ENCODE measurements at places on chromosomes 7 and 10.
A peak's percentile ranks its signal among the peaks of the same experiment; 100 is the strongest.

GRCh38 chr7:104018425-104018824 lies 29.0 kb upstream of the RELN start:
- no peak for DNase-seq

DNA sequence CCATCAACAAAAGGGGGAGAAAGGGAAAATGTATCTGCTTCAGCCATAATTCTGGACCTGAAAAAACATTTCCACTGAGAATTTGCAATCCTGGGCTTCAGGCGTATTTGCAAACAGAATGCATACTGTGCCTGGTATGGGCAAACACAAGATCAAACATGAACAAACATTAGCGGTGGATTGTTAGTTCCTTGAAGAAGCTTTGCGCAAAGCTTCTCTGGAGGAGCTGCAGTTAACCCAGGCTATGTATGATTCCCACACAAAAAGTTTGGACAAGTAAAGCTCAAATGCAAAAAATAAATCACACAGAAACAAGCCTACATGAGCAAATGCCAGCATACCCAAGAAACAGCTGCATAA lies 20.4 kb upstream of the HILPDA start:
- no peak for DNase-seq

GRCh38 chr7:27567266-27567665 lies 95.4 kb downstream of the HIBADH start:
- no peak for DNase-seq

DNA sequence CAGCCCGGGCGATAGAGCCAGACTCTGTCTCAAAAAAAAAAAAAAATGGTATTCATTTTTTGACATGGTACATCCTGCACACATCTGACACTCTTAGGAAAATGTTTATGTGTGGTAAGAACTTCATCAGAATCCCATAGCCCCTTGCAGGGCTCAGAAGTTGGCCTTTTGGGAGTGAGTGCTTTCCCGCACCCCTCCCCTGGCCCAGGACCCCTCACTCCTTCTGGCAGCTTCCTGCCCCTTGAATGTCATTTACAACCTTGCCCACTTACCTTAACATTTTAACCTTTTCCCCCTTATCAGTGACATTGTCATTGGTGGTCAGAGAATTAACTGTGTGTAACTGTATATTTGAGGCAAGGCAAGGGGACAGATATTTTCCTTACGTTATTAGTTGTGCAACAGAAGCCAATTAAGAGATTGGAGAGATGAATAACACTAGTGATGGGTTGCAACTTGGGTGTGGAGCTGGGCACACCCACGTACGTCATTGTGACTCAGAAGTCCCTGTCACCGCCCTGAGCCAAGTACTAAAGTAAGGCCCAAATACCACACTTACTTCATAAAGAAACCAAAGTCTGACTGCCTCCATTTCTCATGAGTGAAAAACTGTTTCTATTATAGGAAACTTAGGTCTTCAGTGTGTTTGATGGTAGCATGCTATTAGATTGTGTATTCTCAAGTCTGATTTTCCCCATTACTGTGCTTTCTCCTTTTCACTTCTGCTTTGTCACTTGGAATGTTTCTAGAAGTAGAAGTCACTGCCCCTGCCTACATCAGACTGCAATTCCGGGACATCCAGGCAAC lies 31.6 kb downstream of the OGDH start:
- peak; percentile 86 for DNase-seq

DNA sequence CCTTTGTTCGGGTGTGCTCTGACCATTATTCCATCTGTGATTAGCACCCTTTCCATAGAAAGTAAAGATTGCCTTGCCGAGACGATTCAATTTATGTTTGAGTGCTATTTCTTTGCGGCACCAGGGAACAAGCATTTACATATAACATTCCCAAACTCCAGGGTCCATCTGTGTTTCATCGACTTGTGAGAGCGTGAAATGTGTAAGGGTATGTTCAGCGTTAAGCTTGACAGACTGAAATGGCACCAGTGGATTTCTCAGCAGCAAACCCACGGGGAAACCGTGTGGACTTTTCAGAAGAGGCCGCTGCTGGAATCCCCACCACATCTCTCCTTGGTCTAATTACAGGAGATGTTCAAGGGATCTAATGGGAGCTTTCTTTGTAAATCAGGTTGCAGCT lies 270.5 kb downstream of the TCERG1L start:
- no peak for DNase-seq

GRCh38 chr10:112279433-112279832 lies 3.8 kb upstream of the TECTB start:
- peak; percentile 20 for DNase-seq

DNA sequence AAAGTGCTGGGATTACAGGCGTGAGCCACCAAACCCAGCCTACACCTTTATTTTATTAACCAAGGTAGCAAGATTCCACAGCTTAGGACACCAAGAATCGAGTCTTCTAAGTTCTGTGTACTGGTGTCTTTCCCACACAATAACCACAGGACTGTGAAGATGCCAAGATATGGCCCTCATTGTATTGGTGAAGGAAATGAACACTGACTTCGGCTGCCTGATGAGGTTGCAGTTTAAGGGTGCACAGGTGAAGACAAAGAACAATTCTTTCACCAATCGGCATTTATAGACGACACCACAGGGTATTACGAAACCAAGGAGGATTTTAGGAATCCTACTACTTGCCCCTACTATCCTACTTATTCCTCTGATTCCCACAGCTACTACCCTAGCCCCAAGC lies 47.5 kb upstream of the SVOPL start:
- no peak for DNase-seq

- DNase-seq, result no peak
Measured at GRCh38 chr7:86969865-86970264, 89.6 kb downstream of the ELAPOR2 start.
